ENCODE measurements at places on chromosomes 12 and 14.
A peak's percentile ranks its signal among the peaks of the same experiment; 100 is the strongest.

GRCh38 chr12:19220205-19220604 is 90.7 kb downstream of the PLEKHA5 start:
- DNase-seq: no peak

DNA sequence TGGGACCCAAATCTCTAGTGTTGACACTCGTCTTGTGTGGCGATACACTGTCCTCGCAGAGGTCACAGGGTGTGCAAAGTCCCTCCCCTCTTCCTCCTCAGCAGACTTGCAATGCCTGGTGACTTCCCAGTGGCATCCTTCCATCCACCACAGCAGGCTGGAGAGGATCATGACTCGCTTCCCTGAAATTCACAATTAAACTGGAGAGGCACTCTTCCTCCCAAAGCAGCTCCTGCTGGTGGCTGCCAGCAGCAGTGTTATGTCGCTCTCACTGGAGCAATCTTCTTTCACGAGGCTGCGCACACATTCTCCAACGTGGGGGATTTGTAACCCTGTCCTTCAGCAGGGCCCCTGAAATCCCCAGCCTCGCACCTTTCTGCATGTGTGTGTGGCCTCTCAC is 145.2 kb upstream of the TMCC3 start:
- no peak for DNase-seq

DNA sequence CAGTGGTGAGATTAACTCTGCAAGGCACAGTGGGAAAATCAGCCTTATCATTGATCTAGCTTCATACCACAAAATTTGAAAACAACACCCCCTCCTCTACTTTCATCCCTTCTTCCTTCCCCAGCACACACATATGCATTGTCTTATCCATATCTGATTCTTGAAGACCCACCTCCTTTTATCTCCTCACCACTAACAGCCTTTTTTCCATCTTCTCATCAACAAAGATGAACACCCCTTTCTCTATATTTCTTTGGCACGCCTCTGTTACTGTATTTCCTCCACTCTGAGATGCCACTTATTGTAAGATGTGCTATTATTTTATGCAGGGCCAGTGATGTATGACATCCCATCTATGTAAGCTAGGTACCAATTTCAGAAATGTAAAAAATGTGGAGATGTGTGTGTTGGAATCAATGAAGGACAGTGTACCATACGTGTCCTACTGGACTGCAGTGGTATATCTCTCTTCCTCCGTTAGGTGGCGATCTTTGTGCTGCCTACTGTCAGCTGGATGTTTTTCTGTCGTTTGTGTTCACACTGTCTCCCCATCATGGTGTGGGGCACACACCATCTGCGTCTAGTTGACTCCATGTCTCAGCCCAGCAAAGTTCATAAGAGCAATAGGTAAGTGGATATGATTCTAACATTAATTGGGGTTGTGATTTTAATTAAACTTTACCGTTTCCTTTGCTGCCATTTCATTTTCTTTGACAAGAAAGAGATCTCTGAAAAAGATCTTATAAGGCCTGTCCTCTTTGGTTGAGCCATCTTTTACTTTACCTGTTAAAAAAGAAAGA is 24.0 kb downstream of the CCDC38 start:
- DNase-seq: peak; percentile 53

DNA sequence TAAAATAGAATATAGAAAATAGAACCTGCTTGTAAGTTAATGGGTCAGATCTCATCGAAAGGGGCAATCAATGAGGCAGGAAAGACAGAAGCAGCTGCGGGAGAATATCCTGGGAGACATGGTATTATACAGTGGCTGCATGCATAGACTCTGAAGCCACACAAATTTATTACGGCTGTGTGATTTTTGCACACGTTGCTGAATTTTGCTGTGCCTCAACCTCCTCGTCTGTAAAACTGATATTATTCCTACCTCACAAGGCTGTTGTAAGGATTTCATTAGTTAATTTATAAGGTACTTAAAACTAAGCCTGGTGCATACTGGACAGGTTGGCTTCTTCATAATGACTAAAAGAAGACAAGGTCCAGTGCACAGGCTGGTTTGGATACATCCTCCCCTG is 52.3 kb downstream of the ARMH4 start:
- no peak for DNase-seq

GRCh38 chr12:38053113-38053512 is 263.5 kb upstream of the ALG10B start:
- no peak for DNase-seq

DNA sequence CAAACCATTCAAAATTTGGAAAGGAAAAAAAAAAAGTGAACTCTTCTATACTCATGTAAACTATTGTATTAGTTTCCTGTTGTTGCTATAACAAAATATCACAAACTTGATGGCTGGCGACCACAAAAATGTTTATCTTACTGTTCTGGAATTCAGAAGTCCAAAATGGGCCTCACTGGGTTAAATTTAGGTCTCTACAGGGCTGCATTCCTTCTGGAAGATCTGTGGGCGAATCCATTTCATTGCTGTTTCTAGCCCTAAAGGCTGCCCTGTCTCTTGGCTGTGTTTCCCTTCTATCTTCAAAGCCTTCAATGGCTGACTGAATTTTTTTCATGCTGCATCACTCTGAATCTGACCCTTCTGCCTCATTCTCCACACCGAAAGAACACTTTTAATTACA is 105.1 kb upstream of the NAV3 start:
- no peak for DNase-seq

GRCh38 chr12:45939759-45940158 is 50.6 kb downstream of the SCAF11 start:
- no peak for DNase-seq

- no peak for DNase-seq
Observed at GRCh38 chr14:34562776-34563150, 23.3 kb upstream of the EAPP start.

All from activated CD8-positive, alpha-beta memory T cell treated with anti-CD3 and anti-CD28 coated beads, Interleukin-2, amount 50 U/mL, for 48 hours (primary cell).